ENCODE measurements at places on chromosomes 1 and 21. TPM values are rescaled to one million over a fixed set of nuclear protein-coding genes. Genes with fewer than 3 reads are reported as not detected.

- DNase-seq = no peak
Observed at GRCh38 chr1:169122976-169123375, 16.5 kb downstream of the ATP1B1 start.

DNA sequence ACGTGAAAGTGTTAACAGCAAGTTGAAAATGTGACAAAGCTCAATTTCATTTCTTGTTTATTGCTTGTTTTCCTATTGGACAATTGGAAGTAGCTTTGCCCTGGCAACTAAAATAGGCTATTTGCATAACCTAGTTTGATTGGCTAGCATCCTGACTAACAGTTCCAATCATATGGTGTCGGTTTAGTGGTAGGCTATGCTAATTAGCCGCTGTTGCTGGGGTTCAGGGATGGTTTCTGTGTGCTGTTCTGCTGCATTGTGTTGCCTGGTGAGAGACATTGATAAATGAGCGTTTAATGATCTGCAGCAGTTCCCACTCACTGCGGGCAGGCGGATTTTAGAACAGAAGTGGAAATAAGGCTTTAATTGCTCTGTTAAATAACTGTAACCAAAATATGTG, 68.5 kb downstream of the DYRK1A start:
- peak; percentile 51 for DNase-seq

Gene CNR2
- total RNA-seq = not detected

Gene SELE
- total RNA-seq = not detected

- peak; percentile 60 for DNase-seq
Observed at GRCh38 chr1:240092301-240093119, 827 bp downstream of the FMN2 start.

GRCh38 chr1:183043872-183044854, 20.9 kb downstream of the LAMC1 start:
- no peak for DNase-seq

DNA sequence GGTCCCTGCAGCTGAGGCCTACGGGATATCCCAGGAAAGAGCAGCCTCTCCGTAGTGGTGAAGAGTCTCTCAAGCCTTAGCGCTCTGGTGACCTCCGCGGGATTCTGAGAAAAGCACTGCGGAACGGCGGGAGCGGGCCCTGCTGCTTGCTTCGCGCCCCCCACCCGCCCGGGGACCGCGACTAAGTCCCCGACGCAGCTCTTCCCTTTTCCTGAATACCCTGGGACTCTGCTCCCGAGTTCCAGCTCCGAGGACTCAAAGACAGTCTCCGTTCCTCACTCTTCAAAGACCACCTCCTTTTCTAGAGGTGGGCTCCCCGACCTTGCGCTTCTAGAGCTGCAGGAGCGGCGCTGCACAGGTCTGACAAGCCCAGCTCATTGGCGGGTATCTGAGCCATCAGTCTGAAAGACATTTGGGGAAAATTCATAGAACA, 3.6 kb upstream of the PRRX1 start:
- peak; percentile 32 for DNase-seq

GRCh38 chr1:178510155-178510554, 2.8 kb upstream of the TEX35 start:
- no peak for DNase-seq

DNA sequence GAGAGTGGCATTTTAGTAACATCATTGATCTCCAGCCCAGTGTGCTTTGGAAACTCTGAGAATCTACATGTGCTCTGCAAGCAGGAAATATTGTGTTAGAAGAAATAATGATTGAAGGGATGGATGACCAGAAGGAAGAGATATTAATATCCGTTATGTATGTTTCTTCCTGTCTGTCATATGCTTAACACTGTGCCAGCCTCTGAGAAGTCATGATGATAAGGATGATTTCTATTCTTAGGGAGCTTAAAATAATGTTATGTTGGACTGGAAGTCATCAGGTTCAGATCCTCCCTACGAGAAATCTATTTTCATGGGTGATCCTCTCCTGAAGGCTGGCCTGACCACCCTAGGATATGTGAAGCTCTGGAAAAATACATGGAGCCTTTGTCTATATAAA, 192.4 kb upstream of the GORAB start:
- no peak for DNase-seq

Gene LTN1
- 32.9 TPM for total RNA-seq

- no peak for DNase-seq
Observed at GRCh38 chr21:32534113-32534512, 51.2 kb downstream of the TCP10L start.

DNA sequence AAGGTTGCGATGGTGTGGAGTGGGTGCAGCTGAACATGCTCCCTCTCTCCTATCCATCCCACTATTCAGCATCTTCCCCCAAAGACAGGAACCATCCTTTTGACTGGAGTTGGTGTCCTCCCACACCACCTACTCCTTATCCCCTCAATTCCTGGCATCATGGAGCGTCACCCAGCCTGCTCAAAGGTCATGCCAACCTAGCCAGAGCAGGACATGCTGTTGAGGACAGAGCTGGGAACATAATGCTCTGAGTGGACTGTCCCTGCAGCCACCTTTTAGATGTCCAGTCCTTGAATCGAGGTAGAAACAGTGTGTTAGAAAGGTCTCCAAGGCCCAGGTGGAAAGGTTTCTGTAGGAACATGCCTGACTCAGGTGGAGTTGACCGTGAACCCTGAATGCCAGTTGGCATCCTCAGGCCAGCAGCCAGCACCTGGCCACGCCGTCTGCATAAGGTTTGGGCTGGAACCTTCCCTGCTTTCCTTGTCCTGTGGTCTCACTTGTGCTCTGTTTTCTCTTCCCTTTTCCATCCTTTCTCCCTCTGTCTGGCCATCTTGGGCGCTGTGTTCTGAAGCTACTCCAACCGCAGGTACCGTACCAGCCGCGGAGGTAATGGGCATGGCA, 52.2 kb upstream of the CNTN2 start:
- no peak for DNase-seq

- DNase-seq = peak; percentile 15
Observed at GRCh38 chr1:31667065-31667785, 22.5 kb upstream of the PEF1 start.

- DNase-seq = no peak
Observed at GRCh38 chr1:41473738-41474362, 10.6 kb downstream of the EDN2 start.

GRCh38 chr1:17078991-17079868, 25.4 kb upstream of the SDHB start:
- no peak for DNase-seq

DNA sequence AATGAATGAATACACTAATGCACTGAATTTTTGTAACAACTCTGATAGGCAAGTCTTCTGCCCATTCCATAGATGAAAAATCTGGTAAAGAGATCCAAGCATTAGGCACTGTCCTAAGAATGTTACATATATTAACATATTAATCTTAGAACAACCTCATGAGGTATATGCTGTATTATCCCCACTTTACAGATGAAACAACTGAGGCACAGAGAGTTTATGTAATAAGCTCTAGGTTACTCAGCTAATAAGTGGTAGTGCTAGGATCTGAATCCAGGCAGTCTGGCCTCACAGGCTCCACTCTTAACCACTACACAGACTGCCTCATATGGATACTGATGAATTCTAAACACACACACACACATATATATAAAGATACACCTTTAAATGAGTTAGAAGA, 52.8 kb downstream of the TRAF5 start:
- no peak for DNase-seq

Gene OLFML2B
- total RNA-seq = 56.5 TPM

Gene TTC39A
- total RNA-seq = 28.0 TPM

DNA sequence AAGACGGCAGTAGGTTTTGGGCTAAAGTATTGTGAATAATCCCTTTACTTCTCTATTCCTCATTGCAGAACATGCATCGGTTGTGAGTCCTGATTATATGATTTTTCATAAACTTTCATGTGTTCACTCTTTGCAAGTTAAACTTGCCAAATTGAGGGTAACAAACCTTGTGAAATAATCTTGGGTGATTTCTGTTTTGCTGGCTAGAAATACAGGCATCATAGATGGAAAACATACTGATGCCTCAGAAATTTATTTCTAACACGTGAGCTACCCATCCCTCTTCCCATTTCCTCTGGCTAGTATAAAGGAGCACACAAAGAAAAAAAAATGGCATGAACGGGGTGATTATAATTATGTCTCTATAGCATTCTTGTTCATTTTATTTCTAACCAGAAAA, 39.6 kb downstream of the RGS5 start:
- DNase-seq = no peak

DNA sequence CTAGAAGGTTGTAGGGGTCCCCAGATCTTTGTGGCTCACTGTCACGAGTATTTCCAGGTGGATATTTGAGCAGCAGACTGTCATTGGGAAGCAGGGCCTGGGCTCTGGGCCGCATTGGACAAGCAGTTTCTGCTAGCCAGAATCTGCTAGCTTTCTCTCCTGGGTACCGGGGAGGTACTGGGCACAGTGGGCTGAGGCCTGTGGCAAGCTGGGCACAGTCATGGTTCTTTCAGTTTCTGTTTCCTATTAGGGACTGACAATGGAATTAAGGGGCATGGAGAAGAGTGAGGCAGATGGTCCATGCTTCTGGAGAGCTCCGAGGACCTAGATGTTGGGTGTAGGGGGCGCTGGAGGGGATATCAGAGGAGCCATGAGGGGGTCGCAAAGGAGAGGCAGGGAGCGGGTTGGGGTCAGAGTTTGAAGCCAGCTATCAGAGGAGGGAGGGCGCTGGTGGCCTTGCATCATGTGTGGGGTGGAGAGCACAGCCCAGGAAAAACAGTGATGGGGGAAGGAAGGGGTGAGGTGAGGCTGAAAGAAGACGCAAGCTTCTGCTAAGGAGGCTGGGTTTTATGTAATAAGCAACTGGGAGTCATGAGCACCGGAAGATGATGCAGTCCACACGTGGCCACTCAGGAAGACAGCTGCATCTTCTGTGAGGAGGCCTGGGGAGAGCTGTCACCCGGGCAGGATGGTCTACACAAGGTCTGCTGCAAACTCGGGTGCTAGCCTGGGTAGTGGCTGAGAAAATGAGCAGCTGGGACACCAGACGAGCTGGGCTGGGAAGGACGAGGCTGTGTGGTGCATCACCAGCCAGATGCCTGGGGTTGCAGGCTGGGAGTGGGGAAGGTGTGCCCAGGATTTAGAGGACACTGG, 72.7 kb downstream of the IER5 start:
- no peak for DNase-seq

DNA sequence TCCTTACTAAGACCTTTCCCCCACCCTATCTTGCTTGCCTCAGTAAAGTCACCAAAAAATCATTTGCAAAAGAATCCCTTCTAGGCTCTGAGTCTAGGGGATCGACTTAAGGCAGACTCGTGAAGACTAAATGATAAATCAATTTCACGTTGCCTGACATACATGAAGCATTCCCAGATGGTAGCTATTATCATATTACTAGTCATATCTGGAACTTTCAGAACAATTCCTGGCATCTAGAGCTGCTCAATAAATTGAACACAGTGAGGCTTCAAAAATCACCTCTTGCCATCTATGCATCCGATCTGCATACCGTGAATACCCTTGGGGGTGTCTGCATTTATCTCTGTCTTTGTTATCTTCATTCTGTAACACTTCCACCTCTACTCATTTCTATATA, 49.6 kb upstream of the DAB1 start:
- no peak for DNase-seq

All from glutamatergic neuron (in vitro differentiated cells).